ENCODE measurements at places on chromosomes 5 and 9.

DNA sequence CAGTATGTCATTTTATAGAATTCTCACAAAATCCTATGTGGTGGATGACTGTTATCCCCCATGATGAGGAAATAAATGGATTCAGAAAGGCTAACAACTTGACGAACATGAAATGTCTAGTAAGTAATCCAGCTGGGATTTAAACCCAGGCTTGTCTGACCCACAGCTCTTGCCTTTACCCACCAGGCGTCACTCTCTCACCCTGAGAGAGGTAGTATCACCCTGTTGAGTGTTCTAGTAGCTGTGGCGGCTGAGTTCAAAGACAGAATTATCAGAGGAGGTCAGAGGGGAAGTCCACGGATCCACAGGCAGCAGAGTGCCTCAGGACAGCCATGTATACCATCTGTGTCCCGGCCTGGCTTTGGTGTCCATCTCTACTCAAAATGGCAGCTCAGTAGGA lies 113.8 kb downstream of the ZNF462 start:
- no peak for DNase-seq

DNA sequence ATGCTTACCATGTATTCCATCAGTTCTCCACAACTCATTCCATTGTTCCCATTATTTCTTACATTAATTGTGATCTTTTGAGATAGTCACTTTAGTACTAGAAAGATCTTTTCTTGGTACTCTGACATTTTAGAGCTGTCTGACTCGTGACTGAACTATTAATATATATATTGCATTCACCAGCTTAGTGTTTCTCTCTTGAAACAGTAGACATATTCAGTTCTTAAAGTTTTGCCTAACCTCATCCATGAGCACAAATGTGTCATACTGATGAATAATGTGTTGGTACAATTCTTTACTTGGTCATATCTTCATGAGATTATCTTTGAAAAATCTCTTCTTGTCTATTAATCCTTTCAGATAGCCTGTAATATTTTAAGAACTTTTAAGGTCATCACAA lies 74.3 kb downstream of the NLN start:
- no peak for DNase-seq

DNA sequence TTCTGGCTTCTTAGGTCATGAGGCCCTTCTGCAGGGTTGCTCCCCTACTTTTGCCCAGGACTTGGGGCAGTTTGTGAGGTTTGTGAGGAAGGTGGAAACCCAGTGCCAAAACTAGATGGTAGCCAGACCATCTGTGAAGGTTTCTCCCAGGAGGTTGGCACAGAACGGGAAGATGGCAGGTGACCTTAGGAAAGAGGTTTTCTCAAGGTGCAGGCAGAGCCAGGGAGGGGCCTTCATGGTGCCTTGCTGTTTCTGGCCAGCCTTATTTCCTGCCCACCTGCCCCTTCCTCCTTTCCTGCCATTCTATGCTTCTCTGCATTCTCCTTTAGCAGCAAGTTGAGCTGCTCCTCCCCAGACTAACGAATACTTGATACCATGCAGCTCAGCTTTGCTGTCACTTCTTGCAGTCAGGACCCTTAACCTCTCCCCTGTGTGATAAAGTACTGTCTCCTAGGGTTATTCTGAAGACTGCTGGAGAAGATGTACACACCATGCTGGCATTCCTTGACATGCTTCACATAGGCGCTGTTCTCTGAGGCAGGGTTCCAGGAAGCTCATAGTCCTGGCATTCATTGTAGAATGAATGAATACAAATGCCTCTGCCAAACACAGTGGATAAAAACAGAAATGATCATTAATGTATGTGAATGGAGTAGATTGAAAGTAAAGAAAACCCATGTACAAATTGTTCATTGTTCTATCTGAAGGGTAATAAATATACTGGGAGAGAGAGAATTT lies 154.3 kb downstream of the KDM4C start:
- DNase-seq: no peak

GRCh38 chr5:2761921-2762488 lies 10.5 kb upstream of the IRX2 start:
- DNase-seq: no peak

DNA sequence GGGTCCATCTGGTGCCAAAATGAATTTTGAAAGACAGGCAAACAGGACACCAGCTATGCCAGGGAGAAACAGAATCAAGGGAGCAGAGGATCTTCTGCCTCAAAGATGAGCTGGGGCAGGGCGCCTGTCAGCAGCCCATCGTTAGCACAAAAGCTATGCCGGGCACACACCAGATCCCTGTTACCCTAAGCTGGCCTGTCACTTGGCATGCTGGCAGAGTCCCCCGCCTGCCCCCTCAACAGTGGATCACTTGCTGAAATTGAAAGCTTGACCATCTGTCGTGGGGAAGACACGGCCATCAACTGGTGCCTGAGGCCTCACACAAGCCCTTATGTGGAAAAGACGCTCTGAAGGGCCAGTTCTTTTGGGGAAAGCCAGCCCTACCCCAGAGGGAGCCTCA lies 256.4 kb downstream of the EBF1 start:
- no peak for DNase-seq

DNA sequence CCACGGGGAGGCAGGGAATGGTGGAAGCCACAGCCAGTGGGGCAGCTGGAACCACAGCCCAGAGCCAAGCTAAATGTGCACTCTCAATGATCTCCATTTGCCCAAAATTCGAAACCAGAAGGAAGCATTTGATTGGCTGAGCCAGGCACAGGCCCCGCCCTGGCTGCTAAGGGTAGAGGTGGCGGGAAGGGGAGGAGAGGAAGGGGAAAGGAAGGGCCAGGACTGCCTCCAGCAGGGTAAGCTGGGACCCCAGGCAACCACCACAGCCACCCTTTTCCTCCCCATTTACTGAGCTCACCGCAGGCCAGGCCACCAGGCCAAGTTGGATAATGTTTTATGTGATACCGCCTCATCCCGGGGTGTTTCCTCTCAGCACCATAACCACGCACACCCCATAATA lies 100.3 kb upstream of the RAPGEF1 start:
- DNase-seq: no peak

- DNase-seq: no peak
Observed at GRCh38 chr9:118529210-118529609, 825.0 kb downstream of the TLR4 start.

DNA sequence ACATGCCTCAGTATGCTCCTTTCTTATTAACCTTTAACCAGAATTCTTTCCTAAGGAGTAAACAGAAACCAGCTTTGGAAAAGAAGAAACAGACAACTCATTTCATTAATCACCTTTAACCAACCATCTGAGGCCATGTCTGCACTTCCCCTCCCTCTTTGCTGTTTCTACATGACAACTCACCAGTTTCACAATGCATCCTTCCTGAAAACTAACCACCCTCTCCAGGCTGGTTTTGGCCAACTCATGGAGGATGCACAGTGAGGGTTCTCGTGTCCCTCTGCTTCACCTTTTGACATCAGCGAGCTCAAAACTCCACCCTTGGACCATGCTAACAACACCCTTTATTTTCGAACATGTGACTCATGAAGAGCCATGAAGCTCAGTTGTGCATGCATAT lies 244.1 kb downstream of the ELAVL2 start:
- no peak for DNase-seq

- DNase-seq: no peak
Observed at GRCh38 chr5:151257731-151258181, 4.8 kb downstream of the GM2A start.

DNA sequence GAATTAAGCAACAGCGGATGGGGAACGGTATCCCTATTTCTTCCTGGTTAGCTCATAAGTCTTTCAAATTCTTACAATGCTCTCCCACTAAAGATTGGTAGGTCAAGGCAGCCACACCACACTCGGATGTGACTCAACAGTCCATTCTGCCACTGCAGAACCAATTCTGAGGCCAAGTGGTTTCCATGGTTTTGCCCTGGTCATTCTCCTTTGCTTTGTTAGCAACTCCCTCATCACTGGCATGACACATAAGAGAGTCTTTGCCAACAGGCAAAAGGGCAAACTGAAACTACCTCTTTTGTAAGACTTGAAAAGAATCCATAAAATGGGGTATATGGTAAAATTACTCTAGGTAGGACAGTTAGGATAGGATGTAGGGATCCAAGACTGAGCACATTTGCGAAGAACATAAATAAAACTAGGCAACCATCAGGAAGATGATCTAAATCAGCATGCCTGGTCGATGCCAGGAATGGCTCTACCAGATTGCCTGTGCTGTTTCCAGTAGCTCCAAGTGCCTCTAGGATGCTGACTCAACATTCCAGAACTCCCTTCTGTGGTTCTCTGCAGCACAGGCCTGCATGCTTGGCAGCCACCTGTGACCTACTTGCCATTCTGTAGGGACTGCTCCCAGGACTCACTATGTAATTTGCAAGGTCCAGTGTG lies 105.4 kb downstream of the DCP2 start:
- no peak for DNase-seq

- DNase-seq: no peak
Observed at GRCh38 chr5:158958021-158958994, 141.4 kb downstream of the EBF1 start.

- DNase-seq: no peak
Observed at GRCh38 chr5:118988866-118989180, 476 bp upstream of the DTWD2 start.

GRCh38 chr5:67402526-67402925 lies 205.9 kb upstream of the CD180 start:
- no peak for DNase-seq

- DNase-seq: no peak
Observed at GRCh38 chr9:89442501-89442978, 55.4 kb downstream of the SEMA4D start.

- no peak for DNase-seq
Observed at GRCh38 chr9:34380034-34380510, 3.4 kb upstream of the MYORG start.

DNA sequence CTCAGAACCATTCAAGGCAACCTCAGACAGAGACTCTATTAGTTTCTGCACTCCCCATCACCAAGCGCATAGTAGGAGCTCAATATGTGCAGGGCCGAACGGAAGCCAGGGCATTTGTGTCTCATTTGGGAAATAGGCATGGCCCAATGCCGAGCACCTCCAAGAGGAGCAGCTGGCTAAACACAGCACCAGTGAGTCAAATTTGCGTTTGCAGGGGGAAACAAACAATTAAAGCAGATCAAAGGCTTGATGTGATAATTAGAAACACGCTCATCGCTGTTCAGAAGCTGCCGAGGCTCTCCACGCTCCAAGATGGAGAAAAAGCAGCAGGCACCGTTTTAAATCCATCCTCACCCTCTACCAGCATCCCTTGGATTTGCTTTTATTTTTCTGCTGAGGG lies 225.3 kb downstream of the AGTPBP1 start:
- no peak for DNase-seq

DNA sequence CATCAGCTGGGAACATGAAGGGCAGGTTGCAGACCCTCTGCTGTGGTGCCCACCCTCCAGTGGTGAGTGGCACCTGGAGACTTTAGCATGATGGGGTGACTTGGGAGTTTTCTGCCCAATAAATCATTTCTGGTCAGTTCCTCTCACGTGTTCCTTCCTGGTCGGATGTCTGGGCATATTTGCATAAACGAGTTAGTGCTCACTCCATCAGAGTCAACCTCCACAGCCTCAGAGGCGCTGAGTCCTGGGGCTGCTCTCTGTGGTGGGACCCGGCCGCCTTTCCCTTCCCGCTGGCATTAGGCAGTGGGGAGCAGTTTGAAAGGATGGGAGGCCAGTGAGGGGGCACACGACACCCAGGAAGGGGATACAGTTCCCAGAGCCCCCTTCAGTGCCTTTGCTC lies 114.0 kb upstream of the FCN2 start:
- DNase-seq: no peak

DNA sequence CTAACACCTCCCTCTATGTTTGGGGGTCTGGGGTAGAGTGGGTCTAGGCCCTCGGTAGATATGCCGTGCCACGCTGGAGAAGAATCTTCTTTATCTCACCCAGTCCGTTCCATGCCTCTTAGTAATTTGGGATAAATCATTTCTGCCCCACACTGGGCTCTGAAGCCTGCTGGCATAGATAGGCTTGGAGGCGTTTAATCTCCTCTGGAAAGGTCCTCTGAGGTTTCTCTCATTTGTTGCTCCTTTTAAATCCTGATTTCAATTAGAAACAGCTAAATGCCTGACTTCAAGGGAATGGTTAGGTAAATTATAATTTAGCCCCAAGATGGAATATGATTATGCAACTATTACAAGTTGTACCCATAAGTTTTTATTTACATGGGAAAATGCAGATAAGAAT lies 57.8 kb upstream of the AKNA start:
- DNase-seq: no peak

DNA sequence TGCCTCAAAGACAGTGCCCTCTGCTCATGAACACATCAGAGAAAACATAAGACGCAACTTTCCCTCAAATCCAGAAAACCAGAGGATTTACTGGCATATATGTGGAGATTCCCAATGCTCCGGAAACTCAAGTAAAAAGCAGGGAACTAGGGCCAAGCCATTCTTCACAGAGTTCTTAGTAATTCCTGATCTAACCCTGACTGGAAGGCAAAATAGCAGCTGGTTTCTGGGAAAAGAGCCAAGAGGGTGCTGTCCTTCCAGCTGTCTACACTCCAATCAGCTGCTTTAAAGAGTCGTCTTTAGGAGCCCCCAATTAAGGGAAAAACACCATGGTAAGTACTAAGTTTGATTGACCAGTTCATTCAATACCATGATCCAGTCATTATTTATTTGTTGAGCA lies 49.6 kb downstream of the GNA14 start:
- DNase-seq: no peak

DNA sequence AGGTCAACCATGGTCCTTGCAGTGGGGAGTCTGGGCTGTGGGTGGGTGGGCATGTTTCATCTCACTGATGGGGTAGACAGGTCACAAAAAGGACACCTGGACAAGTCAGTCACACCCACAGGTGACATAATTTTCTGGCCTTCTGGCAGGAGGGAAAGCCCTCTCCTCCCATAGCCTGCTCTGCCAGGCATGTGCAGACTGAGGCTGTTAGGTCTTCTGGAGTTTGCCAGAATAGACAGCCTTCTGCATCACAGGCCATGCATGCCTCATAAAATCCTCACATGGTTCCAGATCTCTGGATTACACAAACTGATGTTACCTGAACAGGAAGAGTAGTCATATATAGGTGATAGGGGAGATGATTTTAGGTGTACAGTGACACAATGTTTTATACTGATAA lies 49.1 kb downstream of the ARHGAP26 start:
- no peak for DNase-seq

DNA sequence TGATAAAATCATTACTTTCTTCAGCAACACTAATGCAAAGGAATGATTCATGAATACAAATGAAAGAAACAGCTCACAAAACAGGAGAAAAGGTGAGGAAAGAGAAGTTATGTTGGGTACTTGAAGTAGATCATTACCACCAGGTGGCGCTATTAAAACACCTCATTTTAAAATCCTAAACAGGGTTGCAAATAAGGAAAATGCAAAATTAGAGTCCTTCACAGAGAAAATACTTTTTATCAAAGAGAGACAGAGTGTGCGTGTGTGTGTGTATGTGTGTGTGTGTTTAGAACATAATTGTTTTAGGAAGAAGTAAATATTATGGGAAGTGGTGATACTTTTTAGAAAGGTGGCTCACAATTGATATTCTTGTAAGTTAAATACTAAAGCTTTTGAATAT lies 49.5 kb upstream of the CD180 start:
- no peak for DNase-seq

DNA sequence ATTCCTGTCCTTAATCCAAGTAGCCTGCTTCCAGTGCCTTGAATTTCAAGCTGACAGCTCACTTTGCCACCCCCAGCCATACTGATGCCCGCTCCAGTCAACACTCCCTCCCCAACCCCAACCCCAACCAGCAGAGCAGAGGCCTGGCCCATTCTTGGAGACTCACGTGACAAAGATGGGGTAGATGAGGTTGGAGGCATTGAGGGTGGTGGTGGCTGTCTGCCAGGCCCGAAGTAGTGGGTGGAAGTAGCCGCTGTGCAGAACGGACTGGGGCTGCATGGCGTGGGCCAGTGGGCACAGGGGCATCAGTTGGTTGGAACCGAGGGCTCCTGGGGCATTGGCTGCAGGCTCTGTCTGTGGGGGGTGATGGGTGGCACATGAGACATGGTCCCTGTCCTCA lies 7.8 kb downstream of the ALAD start:
- no peak for DNase-seq
